ENCODE measurements at places on chromosomes 11 and 22.
A peak's percentile ranks its signal among the peaks of the same experiment; 100 is the strongest.

DNA sequence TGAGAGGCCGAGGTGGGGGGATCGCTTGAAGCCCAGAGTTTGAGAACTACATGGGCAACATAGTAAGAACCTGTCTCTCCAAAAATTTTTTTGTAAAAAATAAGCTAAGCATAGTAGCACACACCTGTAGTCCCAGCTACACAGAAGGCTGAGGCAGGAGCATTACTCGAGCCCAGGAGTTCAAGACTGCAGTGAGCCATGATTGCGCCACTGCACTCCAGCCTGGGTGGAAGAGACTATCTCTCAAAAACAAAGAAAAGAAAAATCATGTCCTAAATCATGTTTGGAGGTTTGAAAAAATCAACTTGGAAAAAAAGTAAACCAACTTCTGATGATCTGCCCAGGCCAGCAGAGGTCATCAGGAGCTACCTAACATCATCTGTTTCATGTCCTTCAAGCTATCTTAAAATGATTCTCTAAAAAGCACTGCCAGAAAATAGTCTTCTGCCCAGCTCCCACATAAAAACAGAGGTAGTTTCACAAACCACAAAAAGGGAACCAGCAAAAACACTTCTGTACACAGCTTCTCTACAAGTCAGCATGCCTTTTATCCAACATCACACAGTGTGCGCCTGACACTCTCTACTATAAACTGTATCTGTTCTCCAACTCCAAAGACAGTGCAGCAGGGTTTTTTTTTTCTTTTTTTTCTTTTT lies 165.0 kb downstream of the SOX6 start:
- DNase-seq, result no peak

DNA sequence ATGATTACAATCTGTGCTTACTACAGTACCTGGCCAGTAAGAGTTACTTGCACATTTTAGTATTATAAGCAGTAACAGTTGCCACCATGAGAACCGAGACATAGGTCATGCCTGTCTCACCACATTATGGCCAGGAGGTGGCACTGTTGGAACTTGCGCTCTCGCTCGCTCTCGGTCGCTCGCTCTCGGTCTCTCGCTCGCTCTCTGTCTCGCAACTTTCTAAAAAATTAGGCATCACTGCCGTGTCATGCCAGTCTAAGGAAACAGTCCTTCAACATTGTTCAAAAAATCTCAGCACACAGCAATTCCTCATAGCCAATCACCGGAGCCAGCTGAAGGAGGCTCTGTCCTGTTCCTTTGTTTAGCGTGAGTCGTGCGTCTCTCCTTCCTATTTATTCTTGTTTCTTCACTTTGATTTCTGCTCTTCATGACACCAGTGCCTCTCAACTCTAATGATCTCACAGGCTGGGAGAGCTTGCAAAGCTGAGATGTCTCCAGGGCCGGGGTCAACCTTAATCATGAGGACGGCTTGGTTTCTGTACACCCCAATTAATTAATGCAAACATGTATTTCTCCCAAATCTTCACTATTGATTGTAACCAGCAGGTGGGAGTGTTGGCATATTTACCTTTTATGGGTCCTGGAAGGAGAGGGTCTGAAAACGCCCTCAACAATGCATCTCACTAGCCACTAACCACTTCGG lies 6.3 kb upstream of the ADAMTS8 start:
- DNase-seq, result peak; percentile 28

GRCh38 chr11:67045314-67045713 lies 11.3 kb upstream of the RHOD start:
- no peak for DNase-seq

GRCh38 chr22:33869946-33870345 lies 50.3 kb downstream of the LARGE1 start:
- no peak for DNase-seq

DNA sequence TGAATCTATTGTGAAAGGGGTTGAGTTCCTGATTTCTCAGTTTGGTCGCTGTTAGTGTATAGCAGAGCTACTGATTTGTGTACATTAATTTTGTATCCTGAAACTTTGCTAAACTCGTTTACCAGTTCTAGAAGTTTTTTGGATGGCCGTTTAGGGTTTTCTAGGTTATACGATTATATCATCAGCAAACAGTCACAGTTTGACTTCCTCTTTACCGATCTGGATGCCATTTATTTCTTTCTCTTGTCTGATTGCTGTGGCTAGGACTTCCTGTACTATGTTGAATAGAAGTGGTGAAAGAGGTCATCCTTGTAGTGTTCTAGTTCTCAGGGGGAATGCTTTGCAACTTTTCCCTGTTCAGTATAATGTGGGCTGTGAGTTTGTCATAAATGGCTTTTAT lies 24.6 kb upstream of the OOSP4B start:
- DNase-seq, result no peak

DNA sequence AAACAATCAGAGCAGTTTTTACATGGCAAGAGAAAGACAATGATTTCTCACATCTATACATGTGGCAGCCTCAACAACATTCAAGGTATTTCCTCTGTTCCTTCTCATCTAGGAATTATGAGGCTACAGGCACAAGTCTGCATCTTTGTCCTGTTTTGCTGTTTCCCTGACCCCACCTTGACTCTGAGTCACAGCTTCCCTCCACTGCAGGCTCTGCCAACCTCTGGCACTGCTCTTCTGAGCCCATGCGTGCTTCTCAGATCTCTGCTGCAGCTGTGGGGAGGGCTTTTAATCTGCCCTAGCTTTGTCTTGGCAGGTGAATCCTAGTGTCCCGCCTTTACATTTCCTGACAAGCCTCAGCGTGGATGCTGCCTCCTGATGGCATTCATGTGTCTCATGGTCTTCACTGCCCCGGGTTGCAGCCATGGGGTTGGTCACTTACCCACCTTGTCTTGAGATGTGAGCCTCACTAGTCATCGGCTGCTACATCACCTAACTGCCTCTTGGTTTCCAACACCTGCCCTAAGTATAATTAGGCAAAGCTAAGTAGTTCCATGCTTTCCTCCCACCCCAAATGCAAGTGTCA lies 578.5 kb downstream of the TBC1D22A start:
- no peak for DNase-seq

GRCh38 chr22:36831206-36831605 lies 14.4 kb upstream of the PVALB start:
- DNase-seq, result no peak

DNA sequence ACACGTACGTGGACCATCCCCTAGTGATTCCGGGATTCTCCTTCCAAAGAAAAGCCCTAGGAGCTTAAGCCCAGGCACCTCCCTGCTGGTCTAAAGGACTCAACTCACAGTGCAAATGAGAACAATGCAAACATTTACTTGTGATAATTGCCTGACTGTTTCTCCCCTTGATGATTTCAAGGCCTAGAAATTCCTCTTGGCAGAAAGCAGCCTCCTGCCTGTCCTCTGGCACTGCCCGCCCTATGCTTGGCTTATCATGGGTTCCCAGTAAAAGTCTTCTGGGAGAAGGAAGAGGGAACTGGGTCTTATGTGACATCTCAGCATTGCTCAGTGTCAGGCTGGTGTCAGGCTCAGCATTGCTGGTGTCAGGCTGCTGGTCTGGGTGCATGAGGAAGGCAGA lies 351.8 kb downstream of the SHANK2 start:
- no peak for DNase-seq

DNA sequence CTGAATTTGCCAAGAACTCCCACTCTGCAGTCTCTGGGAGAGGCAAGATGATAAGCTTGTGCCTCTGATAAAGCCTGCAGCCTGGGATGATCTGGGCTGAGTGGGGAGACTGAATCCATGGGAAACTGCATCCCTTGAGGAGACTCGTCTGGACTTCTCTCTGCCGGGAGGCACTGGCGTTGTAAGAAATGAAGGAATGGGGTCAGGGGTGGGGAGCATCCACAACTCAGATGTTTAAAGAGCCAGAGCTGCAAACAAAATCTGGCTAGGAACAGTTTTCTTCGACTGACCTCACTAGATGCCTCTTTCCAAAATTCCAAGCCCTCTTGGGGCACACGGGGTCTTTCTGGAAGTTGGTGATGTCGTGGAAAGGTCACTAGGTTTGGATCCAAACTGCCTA lies 64.4 kb downstream of the SPON1 start:
- DNase-seq, result no peak

DNA sequence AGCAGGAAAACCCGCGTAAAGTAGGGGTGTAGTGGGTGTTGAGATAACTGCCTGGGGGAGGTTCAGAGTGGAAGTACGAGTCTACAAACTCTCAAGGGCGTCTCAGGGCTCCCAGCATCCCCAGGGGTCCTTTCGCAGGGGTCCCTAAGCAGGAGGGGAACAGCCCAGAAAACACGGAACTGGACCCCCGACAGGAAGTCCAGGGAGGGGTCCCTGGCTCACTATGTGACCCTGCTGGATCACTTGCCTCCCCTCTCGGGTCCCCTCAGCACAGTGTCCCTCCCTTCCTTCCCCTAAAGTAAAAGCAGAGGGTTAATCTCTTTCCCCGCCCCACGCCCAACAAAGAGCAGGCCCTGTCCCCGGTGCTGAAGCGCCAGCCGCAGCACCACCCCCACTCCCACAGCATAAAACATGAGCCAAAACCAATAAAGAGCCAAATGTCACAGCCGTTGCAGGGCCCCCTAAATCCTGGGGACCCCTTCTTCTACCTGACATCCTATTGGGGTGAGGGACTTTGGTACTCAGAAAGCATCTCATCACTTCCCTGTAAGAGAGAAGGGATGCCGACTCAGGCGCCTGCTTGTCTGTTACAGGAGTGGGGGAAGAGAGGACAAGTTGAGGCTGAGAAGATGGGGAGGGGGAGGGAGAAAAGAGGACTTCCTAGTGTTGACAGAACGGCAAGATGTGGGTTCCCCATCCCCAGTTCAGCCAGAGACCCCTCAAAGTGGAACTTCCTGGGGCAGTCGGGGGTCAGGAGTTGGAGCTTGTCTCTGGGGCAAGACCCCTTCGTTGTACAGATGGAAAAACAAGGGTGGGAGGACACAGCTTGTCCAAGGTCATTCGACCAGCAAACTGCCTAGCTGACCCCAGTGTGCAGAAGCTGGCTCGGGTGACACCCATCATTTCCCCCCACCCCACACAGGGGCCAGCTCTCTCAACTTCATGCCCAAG lies 1.4 kb upstream of the NEFH start:
- no peak for DNase-seq

- no peak for DNase-seq
Observed at GRCh38 chr11:129896062-129896461, 684 bp upstream of the NFRKB start.

- no peak for DNase-seq
Observed at GRCh38 chr11:119149786-119150275, 979 bp downstream of the ABCG4 start.

GRCh38 chr22:47659467-47660223 lies 897.2 kb downstream of the TBC1D22A start:
- no peak for DNase-seq

DNA sequence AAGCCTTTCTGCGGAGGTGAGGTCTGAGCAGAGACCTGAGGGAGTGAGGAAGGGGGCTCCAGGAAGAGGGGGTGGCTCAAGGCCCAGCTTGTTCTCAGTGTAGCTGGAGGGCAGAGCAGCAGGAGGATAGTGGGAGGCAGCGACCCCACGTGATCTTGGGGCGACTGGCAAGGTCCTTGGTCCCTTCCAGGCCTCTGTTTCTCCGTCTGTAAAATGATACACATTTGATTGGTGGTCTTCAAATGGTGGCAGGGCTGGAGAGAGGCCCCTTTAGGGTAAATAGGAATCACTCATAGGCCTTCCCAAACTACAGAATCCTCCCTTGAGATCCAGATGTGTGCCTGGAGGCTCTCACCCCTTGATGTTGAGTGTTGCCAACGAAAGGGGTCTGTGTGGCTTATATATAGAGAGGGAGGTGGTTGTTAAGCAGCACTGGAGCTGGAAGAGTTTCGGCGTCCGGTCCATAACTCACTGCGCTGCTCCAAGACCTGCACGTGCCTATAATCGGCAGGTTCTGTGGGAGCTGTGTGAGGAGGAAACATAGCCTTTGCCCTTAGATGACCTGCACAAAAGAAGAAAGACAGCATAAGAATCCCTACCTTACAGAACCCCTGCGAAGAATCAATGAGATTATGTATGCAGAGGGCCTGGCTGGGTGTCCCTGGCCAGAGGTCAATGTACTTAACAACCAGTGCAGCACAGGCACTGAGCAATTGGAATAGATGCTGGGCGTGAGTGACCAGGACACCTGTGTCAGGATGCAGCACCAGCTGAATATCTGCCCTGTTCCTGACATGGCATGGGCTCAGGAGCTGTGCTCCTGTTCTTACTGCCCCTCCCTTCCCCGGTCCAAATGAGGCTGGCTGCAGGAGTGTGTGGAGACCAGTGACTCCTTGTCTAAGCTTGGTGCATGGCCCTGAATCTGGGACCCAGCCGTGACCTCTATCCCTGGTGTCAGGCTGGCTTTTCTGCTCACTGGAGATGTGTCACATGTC lies 28.7 kb downstream of the OTOG start:
- no peak for DNase-seq

DNA sequence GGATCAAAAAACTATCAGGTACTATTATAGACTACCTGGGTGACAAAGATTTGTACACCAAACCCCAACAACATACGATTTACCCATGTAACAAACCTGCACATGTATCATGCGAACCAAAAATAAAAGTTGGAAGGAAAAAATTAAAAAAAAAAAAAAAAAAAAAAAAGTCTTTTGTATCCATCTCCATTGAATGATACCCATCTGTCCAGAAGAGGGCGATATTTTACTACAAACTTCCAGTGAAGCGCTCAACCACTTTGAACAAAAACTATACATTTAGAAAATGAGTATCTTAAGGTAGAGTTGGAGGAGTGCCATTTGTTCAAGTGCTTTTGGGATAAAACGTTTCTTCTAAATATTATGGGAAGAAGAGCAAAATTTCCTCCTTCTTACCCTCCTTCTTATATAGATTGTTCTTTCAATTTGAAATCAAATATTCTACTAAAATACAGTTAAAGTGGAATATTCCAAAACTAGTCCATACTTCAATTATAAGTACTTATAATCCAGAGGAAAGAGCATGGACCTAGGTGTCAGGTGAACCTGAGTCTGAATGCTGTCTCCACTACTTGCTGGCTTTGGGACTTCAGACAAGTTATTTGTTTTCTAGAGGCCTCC lies 23.3 kb downstream of the ARL14EP start:
- no peak for DNase-seq

GRCh38 chr11:46537537-46538295 lies 56.1 kb downstream of the AMBRA1 start:
- peak; percentile 32 for DNase-seq

DNA sequence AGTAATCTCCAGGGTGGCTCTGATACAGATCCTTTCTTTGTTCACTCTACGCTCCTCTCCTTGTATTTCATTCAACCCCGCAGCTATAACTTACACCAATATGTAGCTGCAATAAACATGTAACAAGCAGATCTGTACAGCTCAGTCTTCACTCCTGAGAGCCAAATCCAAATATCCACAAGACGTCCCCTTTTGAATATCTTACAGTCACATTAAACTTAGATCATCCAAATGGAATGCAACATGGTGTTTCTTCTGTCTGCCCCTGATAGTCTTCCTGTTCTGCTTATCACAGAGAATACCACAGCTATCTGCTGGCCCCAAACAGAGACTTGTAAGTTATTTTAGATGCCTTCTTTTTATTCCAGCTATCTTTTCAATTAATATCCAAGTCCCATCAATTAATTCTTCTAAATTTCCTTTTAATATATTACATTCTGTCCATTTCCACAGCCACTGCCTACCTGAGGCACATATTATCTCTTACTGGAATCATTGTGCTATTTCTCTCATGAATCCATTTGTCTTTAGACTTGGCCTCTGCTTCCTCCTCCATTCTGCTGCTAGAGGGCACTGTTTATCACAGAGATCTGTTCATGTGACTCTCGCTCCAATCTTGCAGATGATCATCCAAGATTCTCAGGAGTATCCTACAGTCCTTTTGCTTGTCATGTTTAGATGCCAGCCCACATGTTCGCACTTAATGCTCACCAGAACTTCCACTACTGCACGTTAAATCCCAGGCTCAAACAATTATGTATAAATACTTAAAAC lies 908.6 kb downstream of the NTM start:
- no peak for DNase-seq

GRCh38 chr11:134045799-134046635 lies 22.9 kb upstream of the JAM3 start:
- no peak for DNase-seq

Measured in activated CD4-positive, CD25-positive, alpha-beta regulatory T cell (primary cell).